NCI-H748 treated with DMSO at 0.1 percent for 48 hours (cell line): ENCODE measurements at places on chromosomes 12 and 14.

- no peak for DNase-seq
Observed at GRCh38 chr12:48092611-48093010, 13.3 kb downstream of the SENP1 start.

- DNase-seq, result no peak
Observed at GRCh38 chr12:14621826-14622225, 54.1 kb upstream of the PLBD1 start.

DNA sequence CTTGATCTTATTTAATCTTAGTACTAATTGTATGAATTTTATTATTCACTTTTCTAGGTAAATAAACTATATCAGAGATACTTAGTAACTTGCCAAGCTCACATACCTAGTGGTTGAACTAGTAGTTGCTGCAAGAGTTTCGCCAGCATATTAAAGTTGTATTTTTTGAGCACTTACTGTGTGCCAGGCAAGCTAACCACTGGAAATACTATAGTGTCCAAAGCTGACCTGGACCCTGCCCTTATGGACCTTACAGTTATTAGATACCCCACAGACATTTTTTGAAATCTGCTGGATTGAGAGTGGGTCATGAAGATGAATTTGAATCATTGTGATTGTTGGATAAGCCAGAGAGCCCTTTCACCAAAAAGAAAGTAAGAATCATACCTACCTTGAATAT lies 125.0 kb downstream of the RAD51B start:
- no peak for DNase-seq

GRCh38 chr12:62873116-62873825 lies 61.7 kb downstream of the PPM1H start:
- no peak for DNase-seq

DNA sequence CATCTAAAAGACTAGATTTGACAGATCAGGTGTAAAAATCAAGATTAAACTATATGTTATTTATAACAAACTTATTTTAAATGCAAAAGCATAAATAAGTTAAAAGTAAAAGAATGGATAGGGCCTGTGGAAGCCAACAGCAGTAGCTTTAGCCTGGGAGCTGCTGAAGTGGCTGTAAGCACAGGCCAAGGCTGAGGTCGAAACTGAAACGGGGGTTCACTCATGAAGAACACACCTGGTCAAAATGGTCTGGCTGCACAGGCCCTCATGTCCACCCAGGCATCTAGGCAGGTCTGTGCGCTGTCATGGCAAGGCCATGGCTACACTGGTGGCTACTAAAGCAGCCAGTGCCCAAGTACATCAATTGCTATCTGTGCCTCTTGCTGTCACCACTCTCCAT lies 23.1 kb downstream of the CATSPERB start:
- DNase-seq, result no peak

GRCh38 chr12:81958406-81958805 lies 199.3 kb upstream of the PPFIA2 start:
- DNase-seq, result no peak

- DNase-seq, result no peak
Observed at GRCh38 chr12:29970501-29970900, 186.8 kb upstream of the TMTC1 start.

- DNase-seq, result no peak
Observed at GRCh38 chr14:57199921-57200320, 68.8 kb downstream of the EXOC5 start.

DNA sequence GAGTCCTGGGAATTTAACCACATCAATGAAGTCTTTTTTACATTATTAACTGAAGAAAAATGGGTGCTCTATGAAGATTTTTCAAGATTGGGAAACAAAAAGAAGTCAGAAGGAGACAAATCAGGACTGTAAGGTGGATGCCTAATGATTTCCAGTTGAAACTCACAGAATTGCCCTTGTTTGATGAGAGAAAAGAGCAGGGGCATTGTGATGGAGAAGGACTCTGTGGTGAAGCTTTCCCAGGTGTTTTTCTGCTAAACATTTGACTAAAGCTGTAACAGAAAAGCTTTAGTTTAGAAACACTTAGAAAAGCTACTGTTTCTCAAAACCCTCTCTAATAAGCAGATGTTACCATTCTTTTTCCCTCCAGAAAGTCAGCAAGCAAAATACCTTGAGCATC lies 5.8 kb downstream of the IRAK4 start:
- no peak for DNase-seq

GRCh38 chr12:54413284-54414190 lies 5.5 kb downstream of the ITGA5 start:
- no peak for DNase-seq

GRCh38 chr14:31568161-31568560 lies 7.0 kb downstream of the NUBPL start:
- no peak for DNase-seq

GRCh38 chr12:77766224-77766623 lies 64.5 kb upstream of the NAV3 start:
- no peak for DNase-seq

- DNase-seq, result no peak
Observed at GRCh38 chr12:65858831-65859230, 34.5 kb downstream of the HMGA2 start.

GRCh38 chr12:124824195-124824594 lies 39.5 kb downstream of the SCARB1 start:
- DNase-seq, result no peak

GRCh38 chr12:26551385-26551784 lies 281.6 kb downstream of the ITPR2 start:
- no peak for DNase-seq

DNA sequence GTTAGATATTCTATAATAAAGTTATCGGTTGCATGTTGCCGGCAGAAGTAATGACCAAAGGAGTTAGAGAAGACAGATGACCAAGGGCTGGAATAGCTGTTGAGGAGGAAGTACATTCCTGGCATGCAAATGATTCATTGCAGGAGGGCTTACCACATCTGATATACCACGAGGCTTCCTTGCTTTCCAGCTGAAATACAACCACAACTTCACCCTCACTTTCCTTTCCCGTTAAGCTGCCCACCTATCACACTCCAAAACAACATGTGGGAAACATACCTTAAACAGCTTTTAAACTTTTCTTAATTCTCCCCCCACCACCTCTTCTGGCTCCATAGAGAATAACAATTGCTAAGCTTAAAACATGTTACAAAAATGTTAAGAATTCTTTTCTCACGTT lies 594.1 kb downstream of the NRXN3 start:
- no peak for DNase-seq

DNA sequence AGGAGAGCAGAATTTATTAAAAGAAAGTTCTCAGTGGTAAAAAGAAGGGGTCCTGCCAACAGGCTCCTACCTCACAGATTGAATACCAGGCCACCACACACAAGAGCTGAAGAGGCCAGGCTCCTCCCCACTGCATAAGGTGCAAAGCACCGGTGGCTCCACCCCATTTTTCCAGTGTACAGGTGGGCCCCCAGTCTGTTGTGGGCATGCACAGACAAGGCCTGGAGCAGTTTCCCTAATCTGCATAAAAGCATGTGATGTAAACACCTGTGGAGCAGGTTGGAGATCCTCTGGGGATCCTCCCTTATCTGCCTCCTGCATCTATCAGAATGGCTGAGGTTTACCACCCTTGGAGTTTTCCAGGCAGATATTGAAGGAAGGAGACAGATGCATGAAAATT lies 45.7 kb upstream of the PDZRN4 start:
- DNase-seq, result no peak

GRCh38 chr14:74015963-74016362 lies 3.1 kb downstream of the ENTPD5 start:
- DNase-seq, result no peak

DNA sequence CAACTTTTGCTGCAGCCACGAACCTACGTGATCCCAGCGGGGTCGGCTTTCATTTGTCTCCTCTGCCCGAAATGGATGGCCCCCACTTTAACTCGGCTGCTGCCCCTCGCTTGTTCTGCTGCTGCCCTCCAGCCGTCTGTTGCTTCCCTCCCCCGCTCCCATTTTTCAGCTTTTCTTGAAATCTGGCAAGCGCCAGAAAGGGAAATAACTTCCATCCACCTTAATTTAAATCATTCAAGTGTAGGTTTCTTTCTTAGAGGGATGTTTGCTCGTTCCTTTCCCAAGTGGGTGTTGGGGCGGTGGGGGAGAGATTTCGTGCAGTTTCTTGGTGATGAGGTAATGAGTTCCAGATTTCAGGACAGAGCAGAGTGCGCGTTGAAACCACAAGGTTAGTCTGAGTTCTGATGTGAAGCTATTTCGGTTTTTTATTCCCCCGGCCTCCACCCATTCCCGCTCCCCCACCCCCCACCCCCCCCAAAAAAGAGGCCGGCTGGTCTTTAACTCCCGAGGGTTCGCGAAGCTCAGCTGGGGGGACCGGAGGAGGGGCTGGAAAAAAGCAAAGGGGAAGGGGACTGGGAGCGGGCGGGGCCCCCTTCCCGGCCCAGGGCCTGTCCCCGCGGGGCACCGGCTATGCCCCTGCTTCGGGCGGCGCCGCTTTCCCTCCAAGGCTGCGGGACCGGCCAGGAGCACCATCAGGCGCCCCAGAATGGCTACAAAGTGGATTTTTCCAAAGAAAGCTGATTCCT lies 2.2 kb upstream of the ZFP36L1 start:
- no peak for DNase-seq

- DNase-seq, result no peak
Observed at GRCh38 chr12:122139266-122139665, 34.8 kb downstream of the IL31 start.

DNA sequence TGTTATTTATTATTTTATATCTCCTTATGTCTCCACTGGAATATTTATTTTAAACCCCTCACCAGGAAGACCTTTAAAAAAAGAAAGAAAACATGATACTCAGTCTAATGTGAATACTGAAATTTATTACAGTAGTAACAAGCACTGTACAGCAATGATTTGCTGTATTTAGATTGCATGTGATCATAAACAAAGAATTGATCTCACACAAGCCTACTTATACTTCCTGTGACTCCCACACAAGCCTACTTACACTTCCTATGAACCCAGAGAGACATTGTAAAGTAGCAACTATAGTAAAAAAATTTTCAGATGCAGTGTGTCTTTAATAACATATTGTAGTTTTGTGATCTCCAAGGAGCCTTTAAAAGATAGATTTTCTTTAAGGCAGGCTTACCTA lies 142.7 kb upstream of the SYT1 start:
- DNase-seq, result no peak

DNA sequence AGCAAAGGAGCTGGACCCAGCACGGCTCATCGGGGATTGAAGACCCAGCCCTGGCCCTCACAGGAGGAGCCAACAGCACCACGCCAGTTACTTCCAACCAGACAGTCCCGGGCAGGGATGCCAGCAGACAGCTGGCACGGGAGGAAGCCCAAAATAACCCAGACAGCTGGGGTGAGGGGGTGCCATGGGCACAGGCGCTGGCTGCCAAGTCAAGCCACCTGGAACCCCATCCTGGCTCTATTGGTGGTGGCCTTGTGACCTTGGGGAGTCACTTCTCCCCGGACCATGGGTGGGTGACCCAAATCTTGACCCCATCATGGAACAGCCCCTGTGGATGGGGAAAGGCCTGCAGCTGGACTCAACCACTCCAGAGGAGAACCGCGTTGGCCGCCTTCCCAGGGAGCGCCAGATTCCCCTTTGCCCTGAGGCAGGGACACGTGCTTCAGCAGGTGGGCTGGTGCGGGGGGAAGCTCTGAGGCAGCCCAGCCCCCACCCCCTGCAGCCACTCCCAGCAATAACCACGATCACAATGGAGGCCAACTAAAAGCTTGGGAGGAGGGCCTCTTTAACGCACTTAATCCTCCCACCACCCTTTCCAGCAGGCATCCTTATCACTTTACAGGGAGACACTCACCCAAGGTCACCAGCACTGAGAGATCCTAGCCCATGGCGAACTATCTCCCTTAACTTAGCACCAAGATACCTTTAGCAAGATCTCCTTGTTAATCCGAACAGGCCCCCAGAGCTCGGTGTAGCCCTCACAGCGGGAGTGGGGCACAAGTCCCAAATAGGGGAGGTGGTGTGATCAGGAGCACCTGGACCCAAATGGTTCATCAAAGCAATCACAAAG lies 4.7 kb upstream of the RHOF start:
- DNase-seq, result peak; percentile 81

GRCh38 chr12:57874166-57875108 lies 27.9 kb upstream of the CTDSP2 start:
- no peak for DNase-seq

- DNase-seq, result no peak
Observed at GRCh38 chr12:6332459-6332858, 9.4 kb downstream of the TNFRSF1A start.

- no peak for DNase-seq
Observed at GRCh38 chr14:103377522-103378037, 7.6 kb upstream of the MARK3 start.

- no peak for DNase-seq
Observed at GRCh38 chr12:110314308-110314707, 33.3 kb downstream of the ATP2A2 start.

DNA sequence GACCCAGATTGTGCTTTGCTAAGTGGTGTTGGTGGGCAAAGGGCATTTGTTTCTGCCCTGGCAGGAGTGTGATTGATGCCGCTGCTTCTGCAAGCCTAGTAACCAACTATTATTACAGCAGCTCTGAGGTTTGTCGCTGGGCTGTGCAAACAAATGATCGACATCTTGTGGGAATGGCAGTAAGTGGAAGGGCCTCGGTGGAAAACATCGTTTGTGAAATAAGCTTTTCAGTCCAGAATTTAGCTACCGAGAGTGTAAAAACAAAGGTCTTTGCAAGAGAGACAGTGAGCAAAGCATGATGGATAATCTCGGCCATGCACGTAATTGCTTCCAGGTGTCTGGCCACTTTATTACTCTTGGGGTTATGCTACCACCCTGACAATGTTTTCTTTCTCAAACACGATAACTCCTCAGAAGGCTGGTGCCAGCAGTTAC lies 397.7 kb upstream of the PRICKLE1 start:
- peak; percentile 77 for DNase-seq

GRCh38 chr12:76029982-76030340 lies 1.6 kb downstream of the PHLDA1 start:
- no peak for DNase-seq

- peak; percentile 58 for DNase-seq
Observed at GRCh38 chr14:69695322-69696203, 71.4 kb upstream of the SRSF5 start.

DNA sequence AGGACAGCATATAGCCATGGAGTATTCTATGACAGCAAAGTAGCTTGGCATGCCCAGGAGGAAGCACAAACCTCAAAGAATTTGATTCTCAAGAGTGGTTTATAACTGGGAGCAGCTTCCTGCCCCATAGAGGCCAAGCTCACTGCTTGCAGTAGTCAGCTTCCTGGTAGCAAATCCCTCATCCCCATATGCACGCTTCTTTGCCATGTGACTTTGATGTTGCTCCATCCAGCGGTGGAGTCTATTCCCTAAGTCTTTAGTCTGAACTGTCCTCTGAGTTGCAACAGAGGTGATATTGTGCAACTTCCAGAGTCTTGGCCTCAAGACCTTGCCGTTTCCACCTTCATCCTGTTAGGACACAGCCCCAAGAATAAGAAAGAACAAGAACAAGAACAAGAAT lies 996.8 kb upstream of the TMEM132C start:
- DNase-seq, result no peak

GRCh38 chr12:103855036-103855712 lies 14.1 kb upstream of the NT5DC3 start:
- DNase-seq, result no peak

- no peak for DNase-seq
Observed at GRCh38 chr14:73924337-73924736, 25.6 kb downstream of the FAM161B start.
